ENCODE measurements at places on chromosomes 1 and 21. TPM values are rescaled to one million over a fixed set of nuclear protein-coding genes. Genes with fewer than 3 reads are reported as not detected.

GRCh38 chr21:46442938-46443337 lies 15.8 kb upstream of the DIP2A start:
- DNase-seq = no peak

- no peak for DNase-seq
Observed at GRCh38 chr1:168834225-168834872, 105.3 kb upstream of the DPT start.

- DNase-seq = no peak
Observed at GRCh38 chr1:17542645-17543044, 3.1 kb downstream of the ARHGEF10L start.

Gene HTR6
- not detected for total RNA-seq

DNA sequence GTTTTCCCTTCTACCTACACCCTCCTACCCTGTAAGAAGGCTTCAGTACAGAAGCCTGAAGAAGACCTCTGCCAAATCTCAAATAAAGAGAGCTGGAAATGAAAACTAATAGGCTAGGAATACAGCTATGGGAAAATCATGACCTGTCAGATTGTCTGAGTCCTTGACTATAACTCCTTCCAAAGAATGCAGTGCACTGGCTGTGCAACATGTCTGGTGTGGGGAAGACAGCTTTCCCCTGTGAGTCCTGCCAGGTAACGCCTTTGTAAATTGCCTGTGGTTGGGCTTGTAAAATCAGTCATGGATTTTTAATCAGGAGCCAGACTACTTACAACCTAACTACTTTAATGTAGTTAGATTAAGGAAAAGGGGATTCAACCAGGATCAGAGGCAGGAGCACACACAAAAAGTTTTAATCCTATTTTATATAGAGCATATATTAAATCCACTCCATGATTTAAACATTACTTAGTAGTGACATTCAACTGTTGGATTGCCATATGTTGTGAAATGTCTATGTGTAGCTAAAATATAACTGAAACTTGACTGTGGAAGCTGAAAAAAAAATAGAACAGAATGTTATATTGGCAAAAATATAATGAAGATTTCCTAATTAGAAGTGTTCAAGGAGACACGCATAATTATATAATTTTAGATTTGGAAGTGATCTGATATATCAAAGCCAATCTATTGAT lies 1667.8 kb downstream of the KCNT2 start:
- no peak for DNase-seq

GRCh38 chr1:104353580-104353979 lies 603.9 kb downstream of the AMY1C start:
- DNase-seq = no peak

Gene C1orf53
- total RNA-seq = 2.0 TPM

GRCh38 chr1:182629499-182630096 lies 25.4 kb upstream of the RGS16 start:
- no peak for DNase-seq

DNA sequence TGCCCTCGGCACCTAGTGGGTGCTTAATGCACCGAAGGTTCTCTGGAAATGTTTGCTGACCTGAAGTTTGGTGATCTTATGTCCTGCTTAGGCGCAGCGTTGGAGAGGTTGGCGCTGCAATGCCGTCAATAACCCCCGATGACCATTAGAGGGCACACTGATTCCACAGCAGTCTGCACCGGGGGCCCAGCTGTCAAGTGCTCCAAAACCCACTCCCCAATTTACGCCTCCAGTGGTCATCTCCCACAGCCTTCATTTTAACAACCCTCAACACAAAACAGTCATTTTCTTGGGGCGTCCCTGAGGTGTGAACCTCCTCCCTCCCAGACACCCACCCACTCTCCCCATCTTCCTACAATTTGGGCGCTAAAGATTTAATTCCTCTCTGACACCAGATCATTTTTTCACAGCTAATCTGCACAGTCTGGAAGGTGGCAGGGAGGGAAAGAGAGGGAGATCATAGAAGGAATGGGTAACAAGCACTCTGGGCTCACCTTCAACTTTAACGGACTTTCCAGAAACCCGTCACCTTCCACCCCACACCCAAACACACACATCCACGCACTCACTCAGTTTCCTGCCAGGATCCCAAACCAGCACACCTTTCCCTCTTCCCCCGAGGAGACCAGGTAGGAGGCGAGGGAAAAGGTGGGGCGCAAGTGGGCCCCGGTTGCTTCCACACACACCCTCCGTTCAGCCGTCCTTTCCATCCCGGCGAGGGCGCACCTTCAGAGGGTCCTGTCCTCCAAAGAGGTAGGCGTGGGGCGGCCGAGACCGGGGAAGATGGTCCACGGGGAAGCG lies 570 bp upstream of the NPR1 start:
- peak; percentile 83 for DNase-seq

Gene RIPK4
- 0.09 TPM for total RNA-seq

Gene LYPD8
- total RNA-seq = 0.23 TPM

Gene MAN1C1
- total RNA-seq = 3.1 TPM

GRCh38 chr1:11735854-11736745 lies at the start of gene AGTRAP:
AGTRAP (plus strand) TSS chr1:11736136; CDS start chr1:11736209, 73 bp downstream.
- DNase-seq = peak; percentile 95

Gene ACADM
- total RNA-seq = 57.8 TPM

Gene PGLYRP4
- total RNA-seq = not detected

Gene SPRR5
- total RNA-seq = not detected

Gene PTGER3
- not detected for total RNA-seq

- no peak for DNase-seq
Observed at GRCh38 chr1:162065016-162065415, 4.5 kb upstream of the NOS1AP start.

DNA sequence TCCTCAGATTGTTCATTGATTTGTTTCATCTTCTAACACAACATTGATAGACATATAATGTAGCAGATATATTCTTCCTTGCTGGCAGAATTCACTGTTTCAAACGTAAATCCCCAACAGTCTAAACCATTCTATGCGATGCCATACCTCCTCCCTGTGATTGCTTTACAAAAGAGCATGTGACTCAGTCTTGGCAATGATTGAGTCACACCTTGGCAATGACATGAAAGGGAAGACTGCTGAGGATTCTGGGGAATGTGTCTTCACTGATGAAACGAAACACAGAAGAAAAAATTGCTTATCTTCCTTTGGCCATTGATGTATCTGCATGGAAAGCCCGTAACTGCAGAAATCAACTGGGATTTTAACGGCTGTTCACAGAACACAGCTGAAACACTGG lies 409.6 kb upstream of the ZRANB2 start:
- no peak for DNase-seq

GRCh38 chr1:86195281-86195680 lies 38.7 kb upstream of the COL24A1 start:
- no peak for DNase-seq

GRCh38 chr1:96372881-96373280 lies 348.7 kb upstream of the PTBP2 start:
- no peak for DNase-seq

DNA sequence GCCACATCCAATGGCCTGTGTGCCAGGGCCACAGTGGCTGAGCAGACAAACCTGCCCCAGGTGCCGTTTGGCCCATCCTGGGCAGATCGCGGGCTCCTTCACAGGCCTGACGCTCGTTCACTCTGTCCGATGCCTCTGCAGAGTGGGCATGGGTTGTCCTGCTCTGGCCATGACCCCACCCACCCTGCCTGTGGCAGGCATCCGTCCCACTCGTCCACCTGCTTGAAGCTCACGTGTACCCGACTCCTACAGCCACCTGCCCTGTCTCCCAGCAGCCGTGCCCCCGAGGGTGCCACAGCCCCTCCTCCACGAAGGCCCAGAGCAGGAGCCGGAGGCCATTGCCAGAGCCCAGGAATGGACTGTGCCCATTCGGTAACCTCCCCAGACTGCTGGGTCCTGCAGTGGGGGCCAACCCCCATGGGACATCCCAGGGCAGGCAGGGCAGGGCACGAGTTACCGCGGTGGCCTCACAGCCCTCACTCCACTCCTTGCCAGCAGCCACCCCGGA lies 41.9 kb downstream of the TRIM11 start:
- no peak for DNase-seq

DNA sequence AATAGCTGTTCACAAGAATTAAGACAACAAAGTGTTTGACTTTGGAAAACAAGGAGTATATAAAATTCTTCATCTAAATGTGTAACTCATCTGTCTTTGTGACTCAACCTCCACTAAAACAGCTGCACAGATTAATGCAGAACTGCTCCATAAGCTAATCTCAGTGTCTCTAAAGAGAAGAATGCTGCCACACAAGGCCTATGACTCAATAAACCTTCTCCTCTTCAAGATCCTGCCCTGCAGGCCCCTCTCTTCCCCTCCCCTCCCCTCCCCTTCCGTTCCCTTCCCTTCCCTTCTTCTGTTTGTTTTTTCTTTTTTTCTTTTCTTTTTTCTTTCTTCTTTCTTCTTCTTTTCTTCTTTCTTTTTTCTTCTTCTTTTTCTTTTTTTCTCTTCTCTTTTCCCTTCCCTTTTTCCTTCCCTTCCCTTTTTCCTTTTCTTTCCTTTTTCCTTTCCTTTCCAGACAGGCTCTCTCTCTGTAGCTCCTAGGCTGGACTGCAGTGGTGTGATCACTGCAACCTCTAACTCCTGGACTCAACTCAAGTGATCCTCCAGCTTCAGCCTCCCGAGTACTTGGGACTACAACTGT lies 1052.8 kb downstream of the BRINP3 start:
- DNase-seq = no peak

GRCh38 chr1:163924041-163924440 lies 602.3 kb downstream of the NUF2 start:
- no peak for DNase-seq

Data from dermis blood vessel endothelial cell (primary cell).